Brain microvascular endothelial cell (primary cell): ENCODE measurements at places on chromosomes 1 and 21.

- DNase-seq, result no peak
These were observed 29.2 kb upstream of the LRRC3 start for GRCh38 chr21:44425895-44426662.

DNA sequence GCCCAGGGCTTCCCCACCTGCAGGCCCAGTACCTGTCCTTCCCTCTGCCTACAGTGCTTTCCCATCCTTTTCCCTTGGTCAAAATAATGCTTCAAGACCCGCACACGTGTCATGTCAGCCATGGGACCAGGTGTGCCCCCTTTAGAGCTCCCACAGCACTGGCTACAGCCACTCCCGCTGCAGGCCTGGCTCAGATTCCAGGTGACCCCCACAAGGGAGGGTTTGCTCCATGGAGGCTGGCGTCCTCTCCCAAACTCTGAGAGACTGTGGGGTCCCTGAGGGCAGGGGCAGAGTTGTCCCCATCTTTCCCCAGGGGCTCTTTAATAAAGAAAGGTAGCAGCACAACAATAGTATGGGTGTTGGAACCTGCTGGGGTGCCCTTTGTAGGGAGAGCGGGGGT lies 66.4 kb upstream of the RUNX3 start:
- DNase-seq, result no peak

- no peak for DNase-seq
These were observed 1.1 kb downstream of the RGS16 start for GRCh38 chr1:182602935-182603645.

DNA sequence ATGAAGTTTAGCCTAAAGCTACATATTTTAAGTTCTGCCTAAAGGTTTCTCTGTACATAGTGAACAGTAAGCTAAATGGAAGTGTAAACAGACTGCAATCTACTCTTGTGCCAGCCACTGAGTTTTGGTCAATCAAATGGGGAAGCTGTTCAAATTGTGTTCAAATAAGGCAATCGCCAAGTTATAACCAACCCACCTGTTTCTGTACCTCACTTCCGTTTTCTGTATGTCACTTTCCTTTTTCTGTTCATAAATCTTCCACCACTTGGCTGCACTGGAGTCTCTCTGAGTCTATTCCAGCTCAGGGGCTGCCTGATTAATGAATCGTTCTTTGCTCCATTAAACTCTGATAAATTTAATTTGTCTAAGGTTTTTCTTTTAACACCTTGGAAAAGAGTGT lies 10.8 kb upstream of the THEM4 start:
- DNase-seq, result no peak

DNA sequence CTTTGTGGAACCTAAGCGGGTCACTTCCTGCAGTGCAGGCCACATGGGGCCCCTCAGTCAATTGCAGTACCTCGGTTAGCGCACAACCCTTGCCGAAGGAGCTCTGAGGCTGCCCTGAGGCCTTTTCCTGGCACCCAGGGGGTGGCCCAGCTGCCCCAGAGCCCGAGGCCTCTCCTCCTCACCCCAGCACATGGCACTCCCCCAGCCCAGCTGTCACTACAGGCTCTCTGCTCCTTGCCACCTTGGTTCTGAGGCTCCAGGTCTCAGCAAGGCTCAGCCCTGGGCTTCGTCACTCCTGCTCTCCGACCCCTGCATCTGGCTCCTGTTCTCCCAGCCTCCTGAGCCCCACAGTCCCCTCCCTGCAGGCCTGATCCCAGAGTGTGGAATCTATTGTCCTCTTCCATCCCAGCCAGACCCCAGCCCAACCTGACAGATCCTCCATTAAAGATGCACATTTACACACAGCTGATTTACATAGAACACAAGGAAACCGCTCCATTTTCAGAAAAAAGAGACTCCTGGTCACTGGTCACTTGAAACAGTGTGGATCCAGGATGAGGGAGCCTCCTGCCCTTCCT lies 192.8 kb upstream of the POU3F1 start:
- DNase-seq, result no peak

GRCh38 chr1:190373705-190374336 lies 103.8 kb downstream of the BRINP3 start:
- DNase-seq, result no peak

DNA sequence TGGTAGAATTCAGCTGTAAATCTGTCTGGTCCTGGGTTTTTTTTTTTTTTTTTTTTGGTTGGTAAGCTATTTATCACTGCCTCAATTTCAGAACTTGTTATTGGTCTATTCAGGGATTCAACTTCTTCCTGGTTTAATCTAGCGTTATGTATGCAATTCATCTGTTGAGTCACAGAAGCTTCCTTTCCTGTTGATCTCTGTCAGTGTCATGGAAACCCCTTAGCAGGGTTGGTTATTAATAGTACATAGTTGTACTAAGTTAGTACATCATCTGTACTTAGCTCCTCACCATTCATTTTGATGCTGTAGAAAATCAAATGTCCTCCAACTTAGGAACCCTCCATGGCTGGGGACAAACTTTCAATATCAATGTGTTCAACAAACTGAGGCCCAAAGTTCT lies 51.0 kb upstream of the BARHL2 start:
- no peak for DNase-seq

DNA sequence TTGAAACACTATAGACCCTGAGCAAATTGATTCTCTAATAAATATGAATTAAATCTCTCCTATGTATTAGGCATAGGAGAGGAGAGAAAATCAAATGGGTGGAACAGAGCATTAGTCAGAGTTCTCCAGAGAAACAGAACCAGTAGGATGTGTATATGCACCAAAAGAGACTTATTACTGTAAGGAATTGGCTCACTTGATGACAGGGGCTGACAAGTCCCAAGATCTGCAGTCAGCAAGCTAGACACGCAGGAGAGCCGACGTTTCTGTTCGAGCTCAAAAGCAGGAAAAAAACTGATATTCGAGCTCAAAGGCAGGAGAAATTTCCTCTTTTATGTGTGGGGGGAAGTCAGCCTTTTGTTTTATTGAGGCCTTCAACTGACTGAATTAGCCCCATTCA lies 259.2 kb upstream of the KAZN start:
- DNase-seq, result no peak

DNA sequence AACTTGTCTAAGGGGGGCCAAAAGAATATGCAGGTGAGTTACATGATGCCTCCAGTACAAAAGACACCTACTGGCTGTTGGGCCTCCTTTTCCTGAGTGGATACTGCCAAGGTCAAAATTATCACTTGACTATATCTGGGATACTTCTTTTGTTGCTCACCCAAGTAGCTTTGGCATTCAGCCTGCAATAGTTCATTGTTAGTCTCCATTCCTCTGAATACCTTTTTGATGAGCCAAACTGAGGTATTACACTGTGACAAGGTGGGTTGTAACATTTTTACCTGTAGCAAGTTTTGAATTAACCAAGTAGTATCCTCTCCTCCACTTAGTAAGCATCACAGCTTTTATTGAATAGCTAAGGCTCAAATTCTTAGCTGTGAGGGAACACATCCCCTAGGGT lies 408.0 kb downstream of the LRRIQ3 start:
- no peak for DNase-seq

- DNase-seq, result no peak
These were observed 17.0 kb upstream of the POU3F1 start for GRCh38 chr1:38063616-38064015.

- DNase-seq, result peak; percentile 54
These were observed 35.4 kb downstream of the PTPRU start for GRCh38 chr1:29271724-29272123.

DNA sequence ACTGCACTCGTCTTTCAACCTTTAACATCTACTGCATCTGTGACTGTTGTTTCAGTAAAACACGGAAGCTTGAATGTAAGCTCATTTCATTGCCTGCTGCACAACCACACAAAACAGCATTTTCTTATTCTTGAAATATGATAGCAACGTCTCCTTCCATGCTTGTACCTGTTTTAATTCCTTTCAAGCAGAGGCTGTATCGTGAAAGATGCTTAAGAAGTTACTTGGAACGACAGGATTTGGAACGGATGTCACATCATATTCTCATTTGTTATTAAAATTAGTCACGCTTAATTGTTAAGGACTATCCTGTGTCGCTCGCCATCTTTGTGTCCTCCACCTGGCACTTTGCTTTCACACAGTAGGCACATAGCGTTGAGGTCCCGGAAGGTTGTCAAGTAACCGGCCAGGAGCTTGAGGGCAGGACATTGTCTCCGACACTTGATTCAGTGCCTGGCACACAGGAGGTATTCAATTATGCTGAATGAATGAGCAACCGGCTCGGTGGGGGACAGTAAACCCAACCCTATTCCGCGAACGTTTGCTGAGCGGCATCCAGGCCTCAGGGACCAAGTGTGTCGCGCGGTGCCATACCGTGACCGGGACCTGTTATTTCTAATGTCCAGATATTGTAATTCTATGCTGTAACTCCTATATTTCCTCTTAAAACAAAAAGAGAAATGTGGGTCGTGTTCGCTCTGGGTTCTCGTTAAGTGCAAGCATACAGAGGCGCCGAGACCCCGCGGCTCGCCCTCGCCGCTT lies 499 bp upstream of the SH3GLB1 start:
- no peak for DNase-seq

DNA sequence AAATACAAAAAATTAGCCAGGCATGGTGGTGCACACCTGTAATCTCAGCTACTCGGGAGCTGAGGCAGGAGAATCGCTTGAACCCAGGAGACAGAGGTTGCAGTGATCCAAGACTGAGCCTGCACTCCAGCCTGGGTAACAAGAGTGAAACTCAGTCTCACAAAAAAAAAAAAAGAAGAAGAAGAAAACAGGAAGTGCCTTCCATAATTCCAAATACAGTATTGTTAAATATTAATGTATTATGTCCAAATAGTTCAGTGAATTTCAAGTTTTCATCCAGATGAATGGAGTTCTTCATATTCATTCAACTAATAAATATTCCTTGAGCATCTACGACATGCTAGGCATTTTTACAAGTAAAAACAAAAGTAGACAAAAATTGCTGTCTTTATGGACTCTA lies 33.3 kb downstream of the PLEKHO1 start:
- DNase-seq, result no peak

DNA sequence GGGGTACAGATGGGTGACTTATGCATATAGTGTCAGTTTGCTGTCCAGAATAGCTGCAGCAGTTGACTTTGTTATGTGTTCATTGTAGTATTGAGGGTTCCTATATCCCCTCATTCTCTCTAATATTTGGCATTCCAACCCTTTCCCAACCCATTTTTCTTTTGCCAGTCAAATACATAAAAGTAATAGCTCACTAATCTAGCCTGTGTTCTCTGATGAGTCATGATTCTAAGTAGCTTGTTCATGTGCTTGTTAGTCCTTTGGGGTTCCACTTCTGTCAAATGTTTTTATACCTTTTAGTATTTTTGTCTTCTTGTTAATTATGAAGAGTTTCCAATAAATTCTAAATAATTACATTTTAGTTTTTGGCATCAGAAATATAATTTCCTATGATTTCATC lies 99.2 kb upstream of the MROH9 start:
- DNase-seq, result peak; percentile 2

- DNase-seq, result peak; percentile 18
These were observed 6.3 kb upstream of the KYAT3 start for GRCh38 chr1:88998716-88999115.

DNA sequence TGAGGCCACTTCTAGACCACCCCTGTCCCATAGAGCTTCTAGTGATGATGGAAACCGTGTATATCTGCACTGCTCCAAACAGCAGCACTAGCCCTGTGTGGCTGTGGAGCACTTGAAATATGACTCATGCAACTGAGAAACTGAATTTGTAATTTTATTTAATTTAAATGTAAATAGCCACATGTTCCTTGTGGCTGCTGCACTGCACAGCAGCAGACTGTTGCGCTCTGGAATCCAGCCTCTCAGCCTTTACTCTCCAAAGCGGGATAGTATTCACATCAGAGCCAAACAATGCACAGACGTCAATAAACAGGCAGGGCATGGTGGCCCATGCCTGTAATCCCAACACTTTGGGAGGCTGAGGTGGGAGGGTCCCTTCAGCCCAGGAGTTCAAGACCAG lies 12.0 kb downstream of the CAPN2 start:
- DNase-seq, result no peak

DNA sequence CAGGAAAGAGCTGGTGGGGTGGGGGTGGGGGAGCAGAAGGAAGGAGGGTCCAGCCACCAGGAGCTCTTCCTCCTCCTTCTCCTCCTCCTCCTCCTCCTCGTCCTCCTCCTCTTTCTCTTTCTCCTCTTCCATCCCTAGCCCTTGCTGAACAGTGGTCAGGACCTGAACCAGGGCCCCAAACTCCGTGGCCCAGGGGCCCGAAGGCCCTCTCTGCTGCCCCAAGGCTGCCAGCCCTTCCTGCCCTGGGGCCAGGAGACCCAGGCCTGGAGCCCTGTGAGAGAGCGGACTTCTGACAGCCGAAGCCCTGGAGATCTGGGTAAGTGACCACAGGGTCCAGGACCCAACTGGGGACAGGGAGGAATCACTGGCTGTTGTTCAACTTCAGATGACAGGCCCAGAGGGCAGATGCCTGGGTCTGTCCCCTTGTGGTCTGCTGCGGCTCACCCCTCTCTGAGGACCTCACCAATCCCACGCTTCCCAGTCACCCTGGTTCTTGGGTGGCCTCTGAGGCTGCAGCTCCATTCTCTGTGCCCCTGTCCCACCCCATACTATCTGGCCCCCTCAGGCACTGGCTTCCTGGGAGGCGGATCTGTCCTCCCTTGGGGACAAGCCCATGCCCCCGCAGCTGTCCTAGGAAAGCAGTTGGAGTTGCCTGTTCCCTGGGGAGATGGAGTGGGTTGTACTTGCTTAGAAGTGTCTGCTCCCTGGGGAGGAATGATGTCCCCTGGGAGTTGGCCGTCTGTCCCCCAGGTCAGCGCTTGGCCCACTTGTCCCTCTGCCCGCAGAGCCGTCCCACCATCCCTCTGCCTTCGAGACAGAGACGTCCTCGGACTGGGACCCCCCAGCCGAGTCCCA lies 51.8 kb downstream of the VWA5B1 start:
- no peak for DNase-seq

- DNase-seq, result no peak
These were observed 11.1 kb downstream of the POFUT2 start for GRCh38 chr21:45276596-45276995.

DNA sequence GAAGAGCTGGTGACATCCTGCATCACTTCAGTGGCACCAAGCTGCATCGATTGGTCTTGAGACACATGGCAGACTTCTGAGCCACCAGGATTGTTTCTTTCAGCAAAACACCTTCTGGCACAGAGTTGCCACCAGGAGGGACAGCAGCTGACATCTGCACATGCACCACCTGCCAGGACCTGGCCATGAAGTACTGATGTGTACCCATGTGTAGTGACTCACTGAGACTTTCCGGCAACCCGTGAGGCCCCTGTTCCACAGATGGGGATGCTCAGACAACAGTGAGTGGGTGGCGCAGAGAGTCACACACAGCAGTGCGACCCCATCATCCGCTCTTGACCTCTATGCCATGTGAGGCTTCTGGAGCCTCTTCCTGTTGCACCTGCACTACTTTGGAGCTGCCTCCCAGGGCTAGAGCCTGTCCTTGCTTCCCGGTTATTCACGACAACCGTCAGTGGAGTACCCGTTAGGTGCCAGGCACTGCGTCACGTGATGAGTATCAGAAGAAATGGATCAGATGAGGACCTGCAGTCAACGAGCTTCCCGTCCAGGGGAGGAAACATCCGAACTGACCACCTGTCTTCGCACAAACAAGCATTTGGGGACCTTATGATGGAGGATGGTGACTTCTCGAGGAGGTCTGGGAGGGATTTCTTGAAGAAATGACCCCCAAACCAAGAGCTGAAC lies 80.5 kb upstream of the VAMP3 start:
- no peak for DNase-seq

- no peak for DNase-seq
These were observed 20.4 kb upstream of the ANGPTL7 start for GRCh38 chr1:11168731-11169130.
